Stimulated activated CD4-positive, alpha-beta T cell treated with anti-CD3 and anti-CD28 coated beads, Interleukin-2, amount 100 ng/mL, for 4 hours (primary cell): ENCODE measurements at places on chromosomes 12 and 14.

GRCh38 chr14:70563869-70564268 is 29.1 kb upstream of the ADAM20 start:
- no peak for DNase-seq

GRCh38 chr14:104420990-104421389 is 158.6 kb upstream of the C14orf180 start:
- no peak for DNase-seq

GRCh38 chr12:12757121-12757520 is 28.3 kb upstream of the APOLD1 start:
- no peak for DNase-seq

DNA sequence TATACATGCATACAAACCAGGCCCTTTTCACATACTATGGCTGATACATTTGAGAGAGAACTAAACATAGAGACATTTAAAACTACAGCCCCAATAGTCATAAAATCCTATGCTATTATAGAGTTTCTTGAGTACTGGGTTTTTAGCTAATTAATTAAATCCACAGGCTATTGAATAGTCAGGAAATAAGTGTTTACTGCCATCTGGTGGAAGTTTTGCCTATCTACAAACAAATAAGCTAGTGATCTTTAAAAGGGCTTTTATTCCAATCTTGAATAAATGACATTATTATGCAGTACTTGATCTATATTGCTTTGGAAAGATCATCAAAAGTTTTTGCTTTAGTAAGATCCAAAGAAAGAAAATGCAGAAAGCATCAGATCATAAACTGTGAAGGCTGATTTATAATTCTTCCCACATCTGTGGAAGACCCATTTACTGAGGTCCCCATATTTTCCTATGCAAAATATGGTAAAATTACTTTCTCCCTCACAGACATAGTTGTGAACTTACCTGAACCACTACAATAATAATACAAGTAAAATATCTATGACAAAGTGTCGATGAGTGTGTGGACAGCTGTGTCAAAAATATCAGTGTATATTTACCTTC is 131.3 kb downstream of the ITPR2 start:
- DNase-seq: no peak

DNA sequence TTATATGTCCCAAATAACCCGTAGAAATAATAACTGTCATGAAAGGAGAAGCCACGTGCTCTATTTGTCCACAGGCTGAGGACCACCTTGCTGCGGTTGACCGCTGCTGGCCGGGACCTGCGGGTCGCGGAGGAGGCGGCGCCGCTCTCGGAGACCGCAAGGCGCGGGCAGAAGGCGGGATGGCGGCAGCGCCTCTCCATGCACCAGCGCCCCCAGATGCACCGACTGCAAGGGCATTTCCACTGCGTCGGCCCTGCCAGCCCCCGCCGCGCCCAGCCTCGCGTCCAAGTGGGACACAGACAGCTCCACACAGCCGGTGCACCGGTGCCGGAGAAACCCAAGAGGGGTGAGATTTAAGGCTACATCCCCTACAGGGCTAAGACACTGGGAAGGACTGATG is 21.0 kb downstream of the RPGRIP1 start:
- DNase-seq: peak; percentile 5

GRCh38 chr14:84202486-84202885 is 1327.5 kb upstream of the FLRT2 start:
- DNase-seq: no peak

- no peak for DNase-seq
Measured at GRCh38 chr14:95463171-95463901, 53.1 kb downstream of the SYNE3 start.

DNA sequence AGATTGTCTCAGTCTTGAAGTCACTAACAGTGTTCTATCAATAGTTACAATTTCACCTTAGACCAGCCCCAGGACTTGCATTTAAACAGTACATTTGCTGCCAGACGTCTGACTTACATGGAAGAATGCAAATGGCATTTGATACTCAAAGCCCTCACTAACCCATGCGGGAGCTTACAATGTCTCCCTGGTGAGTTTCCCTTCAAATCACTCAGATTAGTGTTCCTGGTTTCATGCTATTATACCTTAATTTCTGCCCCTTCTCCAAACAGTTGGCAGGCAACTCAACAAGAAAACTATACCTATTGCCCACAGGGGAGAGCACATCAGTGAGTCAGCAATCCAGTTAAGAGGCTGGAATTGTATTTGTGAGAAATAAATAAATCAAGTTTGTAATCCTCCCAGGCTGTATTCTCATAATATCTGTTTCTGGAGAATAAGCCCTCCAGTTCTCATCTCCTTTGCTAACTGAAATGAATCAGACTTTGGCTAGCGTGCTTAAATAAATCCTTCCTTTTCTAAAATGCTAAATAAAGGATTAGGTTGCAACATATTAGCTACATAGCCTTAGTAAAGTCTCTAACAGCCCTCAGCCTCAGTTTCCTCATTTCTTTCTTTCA is 23.7 kb downstream of the GSTZ1 start:
- DNase-seq: no peak

DNA sequence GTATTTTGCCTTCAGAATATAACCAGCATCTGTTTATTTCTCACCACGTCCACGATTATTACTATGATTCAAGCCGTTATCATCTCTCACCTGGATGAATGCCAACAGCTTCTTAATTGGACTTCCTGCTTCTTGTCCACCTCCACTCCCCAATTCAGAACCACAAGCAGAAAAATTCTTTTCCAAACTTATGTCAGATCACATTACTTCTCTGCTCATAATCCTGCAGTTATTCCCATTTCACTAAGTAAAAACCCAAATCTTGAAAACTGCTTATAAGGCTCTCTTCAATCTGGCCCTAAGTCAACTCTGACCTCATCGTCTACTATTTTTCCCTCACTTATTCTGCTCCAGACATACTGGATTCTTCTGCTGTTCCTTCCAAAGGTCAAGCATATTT is 2.0 kb downstream of the CRY1 start:
- no peak for DNase-seq

- no peak for DNase-seq
Measured at GRCh38 chr12:101018540-101018939, 191.5 kb downstream of the SLC5A8 start.

DNA sequence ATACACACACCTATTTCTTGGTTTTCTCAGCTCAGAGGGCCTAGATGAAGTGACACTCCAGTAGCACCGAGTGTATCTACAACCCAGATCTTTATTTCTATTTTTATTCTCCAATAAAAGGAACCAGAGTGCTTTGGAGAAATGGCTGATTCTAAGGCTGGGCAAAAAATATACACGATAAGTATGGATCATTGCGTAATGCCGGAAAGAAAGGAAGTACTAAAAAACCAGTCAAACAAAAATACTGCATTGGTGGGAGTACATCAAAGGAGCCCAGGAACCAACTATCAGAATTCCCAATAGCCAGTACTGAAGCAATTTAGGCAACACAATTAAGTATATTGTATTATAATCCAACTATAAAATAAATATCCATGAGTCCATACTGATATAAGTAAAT is 400.9 kb upstream of the CCDC196 start:
- no peak for DNase-seq

DNA sequence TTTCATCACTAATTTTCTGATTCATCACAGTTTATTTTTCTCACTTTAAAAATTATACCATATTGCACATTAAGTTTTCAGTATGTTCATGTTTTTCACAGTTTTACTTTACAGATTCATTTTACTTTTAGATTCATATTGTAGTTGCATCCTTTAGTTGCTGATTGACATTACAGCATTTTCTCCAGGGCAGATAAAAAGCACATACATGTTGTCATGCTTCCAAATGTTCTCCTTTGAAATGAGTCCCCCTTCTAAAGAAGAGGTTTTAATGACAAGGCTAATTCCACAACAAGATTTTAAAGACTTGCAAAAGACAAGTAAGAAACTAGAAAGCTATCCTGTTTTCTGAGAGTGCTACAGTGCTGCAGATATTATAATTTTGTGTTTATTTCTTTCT is 72.1 kb upstream of the RASSF8 start:
- DNase-seq: no peak

- no peak for DNase-seq
Measured at GRCh38 chr12:25388183-25388582, 137.5 kb upstream of the KRAS start.

- DNase-seq: no peak
Measured at GRCh38 chr12:128949086-128949485, 95.8 kb downstream of the GLT1D1 start.

DNA sequence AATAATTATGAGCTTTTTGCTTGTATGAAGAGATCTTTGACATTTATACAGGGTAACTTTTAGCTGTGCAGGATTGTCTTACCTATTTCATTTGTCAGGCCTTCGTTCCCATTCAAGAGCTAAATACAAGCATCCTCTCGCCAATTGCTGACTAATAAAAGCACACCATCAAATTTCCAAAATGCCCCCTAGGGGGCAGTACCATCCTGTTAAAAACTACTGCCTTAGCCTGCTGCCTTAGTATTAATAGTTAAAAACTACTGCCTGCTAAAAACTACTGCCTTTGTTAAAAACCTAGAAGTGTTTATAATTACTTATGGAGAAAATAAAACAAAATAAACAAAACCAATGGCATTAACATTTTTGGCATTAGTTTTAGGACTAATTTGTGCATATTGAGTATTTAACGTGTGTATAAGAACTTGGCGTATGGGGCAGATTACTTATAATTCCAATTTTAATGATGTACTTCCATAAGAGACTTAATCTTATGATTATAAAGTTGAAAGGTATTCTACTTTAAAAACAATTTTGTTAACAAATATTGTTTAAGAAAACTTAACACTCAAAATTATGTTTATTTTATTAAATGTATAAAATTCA is 3.0 kb upstream of the IFI27L2 start:
- peak; percentile 59 for DNase-seq
